CD4-positive, alpha-beta T cell treated with Interleukin-10 for 1 hour (primary cell): ENCODE measurements at places on chromosomes 1 and 21.

DNA sequence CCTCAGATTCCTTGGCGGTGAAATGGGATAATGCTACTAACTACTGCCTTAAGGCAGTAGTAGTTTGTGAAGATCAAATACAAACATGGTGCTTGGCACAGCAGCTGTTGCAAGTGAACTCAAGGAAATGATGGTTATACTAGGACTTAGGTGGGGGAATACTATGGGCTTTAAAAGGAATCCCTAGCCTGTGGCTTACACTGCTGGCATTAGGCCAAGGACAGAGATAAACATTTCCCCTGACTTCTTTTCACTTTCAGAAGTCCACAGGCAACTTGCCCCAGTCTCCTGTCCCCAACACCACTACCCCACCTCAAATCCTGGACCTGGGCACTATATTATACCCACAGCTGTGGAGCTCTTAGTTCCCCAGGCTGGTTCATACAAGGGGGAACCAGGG is 13.1 kb upstream of the VAMP4 start:
- DNase-seq = no peak

GRCh38 chr1:172895050-172895460 is 155.7 kb downstream of the TNFSF18 start:
- DNase-seq = peak; percentile 54

DNA sequence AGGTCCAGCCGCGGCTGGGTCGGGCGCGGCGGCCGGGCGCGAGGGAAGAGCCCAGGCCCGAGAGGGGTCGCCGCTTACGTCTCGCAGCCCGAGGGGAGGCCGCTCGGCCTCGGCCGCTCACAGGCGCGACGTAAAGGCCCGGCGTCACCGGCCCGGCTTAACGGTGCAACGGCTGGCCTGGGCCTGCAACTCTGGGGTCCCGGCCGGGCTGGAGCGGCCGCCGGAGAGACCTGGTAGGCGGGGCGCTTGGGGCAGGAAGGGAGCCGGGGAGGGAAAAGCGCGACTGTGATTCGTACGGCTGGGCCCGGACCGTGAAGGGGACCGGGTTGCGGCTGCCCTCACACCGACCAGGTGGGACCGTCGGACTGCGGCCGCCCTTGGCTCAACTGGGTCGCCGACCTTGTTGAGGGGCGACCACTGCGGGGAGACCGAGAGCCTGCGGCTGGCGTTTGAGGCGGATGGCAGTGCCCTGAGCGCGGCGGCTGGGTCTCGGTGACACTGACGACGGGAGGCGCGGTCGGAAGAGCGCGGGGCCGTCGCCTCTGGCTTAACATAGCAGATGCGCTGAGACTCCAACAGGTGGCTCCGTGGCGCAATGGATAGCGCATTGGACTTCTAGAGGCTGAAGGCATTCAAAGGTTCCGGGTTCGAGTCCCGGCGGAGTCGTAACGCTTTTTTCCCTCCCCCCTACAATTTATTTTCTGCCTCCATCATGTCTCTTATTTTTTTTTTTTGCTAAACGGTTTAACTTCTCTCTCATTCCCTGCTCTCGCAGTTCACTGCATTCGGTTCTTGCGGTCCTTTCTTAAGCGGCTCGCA is 31.8 kb downstream of the DNTTIP2 start:
- DNase-seq = peak; percentile 93

DNA sequence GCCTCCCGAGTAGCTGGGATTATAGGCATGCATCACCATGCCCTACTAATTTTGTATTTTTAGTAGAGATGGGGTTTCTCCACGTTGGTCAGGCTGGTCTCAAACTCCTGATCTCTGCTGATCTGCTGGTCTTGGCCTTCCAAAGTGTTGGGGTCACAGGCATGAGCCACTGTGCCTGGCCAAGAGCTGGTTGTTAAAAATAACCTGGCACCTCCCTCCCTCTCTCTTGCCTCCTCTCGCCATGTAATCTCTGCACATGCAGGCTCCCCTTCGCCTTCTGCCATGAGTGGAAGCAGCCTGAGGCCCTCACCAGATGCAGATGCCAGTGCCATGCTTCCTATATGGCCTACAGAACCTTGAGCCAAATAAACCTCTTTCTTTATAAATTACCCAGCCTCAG is 74.7 kb upstream of the TLR5 start:
- no peak for DNase-seq

- DNase-seq = peak; percentile 35
Observed at GRCh38 chr1:27342391-27342777, 562 bp downstream of the SYTL1 start.
